Liver (tissue), 10 donors: ENCODE measurements at places on chromosomes 11 and 22. TPM values are rescaled to one million over a fixed set of nuclear protein-coding genes. Genes with fewer than 3 reads are reported as not detected.

DNA sequence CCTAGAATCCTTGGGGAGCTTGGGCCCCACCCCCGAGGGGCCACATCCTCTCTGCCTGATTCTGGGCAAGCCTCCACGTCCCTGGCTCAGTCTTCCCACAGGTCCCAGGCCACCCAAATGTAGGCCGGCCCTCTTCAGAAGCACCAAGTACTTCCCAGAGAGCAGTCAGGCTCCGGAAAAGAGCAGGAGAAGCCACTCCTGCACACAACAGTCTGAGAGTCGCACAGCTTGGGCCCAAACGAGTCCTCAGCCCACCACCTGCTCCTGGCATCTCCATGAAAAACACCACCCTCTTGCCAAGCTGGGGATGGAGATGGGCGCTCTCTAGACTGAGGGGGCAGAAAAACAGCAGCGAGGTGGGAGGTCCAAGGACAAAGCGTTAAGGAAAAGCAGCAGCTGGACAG is 15.4 kb downstream of the EHD1 start:
- no peak for DNase-seq

DNA sequence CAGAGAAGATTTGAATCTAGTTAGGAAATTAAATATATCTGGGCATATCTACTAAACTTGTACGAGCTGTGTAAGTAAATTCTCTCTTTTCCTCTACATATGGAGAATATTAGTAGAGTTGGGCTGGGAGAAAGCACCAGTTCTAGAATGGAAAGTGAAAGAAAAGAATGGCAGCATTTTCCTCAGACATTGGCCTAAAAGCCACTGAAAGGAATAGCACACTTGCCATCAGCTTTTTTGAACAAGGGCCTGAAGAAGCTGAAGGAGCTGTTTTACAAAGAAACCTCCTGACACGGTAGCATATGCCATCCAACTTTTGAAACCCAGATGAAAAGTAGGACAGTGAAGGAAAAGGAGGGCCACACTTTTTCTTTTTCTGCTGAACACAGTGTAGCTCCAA is 1563.7 kb upstream of the TENM4 start:
- no peak for DNase-seq

Gene OR5AN1
- total RNA-seq = 0.25 TPM

DNA sequence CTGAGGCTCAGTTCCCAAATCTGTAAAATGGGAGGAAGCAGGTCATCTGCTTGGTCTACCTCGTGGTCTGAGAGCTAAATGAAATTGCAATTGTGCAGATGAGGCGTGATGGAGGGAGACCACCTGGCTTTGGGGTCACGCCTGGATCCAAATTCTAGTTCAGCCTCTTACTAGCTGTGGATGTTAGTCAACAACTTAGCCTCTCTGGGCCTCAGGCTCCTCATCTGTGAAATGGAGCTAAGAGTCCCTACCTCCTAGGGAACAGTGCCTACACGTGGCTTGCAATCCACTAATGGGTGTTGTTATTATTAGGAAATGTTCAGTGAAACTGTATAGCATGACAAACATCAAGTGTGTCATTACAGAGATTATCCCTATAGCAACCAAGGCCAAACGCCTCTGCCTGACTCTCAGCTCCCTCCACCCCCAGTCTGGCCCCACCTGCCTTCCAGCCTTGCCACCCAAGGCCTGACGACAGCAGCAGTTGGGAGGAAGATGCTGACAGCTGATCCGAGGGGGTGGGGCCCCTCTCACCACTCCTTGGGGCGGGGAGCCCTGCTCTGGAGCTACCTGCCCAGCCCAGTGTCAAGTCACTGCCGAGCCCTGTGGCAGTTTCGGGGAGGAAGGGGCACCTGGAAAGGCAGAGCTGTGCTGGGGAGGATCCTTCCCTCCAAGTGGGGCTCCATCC is 1.7 kb upstream of the RHOD start:
- DNase-seq = no peak

- no peak for DNase-seq
Observed at GRCh38 chr11:31968461-31969358, 122.2 kb upstream of the RCN1 start.

GRCh38 chr11:57368845-57369232 is 12.1 kb downstream of the PRG3 start:
- no peak for DNase-seq

Gene SPINDOC
- total RNA-seq = 3.2 TPM

Gene OR4C45
- not detected for total RNA-seq

DNA sequence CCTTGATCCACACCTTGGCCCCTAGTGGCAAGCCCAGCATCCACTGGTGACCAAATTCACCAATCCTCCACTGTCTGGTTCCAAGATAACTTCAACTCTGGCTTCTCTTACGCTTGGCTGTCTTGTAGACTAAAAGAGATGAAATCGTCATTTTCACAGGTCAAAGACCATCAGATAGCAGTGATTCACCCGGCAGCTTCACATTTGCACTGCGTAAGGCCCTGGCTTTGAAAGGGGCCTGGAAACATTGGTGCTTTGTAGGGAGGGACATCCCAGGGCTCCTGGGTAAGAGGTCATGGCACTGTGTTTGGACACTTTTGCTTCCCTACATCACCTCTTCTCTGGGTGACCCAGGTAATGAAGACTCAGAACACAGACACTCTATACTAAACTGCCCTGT is 30.1 kb upstream of the FADD start:
- no peak for DNase-seq

DNA sequence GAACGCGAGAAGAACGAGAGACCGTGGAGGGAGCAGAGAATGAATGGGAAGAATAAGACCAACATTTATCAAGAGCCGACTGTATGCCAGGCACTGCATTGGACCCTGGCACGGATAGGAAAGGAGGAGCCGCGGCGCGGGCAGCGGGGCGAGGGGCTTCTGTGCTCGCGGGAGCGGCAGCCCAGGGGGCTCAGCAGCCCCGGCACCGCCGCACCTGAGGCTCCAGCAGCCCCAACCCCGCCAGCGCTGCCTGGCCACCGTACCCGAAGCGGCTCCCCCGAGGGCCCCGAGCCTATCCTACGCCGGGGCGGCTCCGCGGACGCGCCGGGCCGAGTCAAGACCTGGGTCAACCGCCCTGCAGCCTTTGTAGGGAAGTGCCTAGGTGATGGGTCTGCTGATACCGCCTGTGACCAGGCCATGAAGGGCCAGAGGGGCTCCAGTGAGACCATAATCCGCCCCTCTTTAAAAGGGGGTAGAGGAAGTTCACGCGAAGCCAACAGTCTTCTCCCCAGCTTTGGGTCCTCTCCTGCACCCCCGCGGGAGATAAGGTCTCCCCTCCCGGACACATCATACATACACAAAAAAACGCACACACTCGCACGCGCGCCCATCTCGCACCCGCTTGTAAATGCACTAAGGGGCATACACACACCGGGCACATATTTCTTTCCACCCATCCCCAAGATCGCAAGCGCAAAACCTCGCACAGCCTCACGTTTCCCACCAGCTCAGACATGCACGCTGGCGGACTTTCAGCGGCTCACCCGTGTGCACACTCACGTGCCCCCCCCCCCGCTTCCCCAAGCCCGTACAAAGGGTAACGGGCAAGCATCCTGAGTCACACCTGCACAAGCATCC is 935 bp upstream of the RTN4RL2 start:
- DNase-seq = no peak

GRCh38 chr11:57571606-57572005 is 4.1 kb upstream of the UBE2L6 start:
- DNase-seq = no peak

GRCh38 chr22:29224121-29224858 is 18.6 kb downstream of the EMID1 start:
- DNase-seq = no peak

DNA sequence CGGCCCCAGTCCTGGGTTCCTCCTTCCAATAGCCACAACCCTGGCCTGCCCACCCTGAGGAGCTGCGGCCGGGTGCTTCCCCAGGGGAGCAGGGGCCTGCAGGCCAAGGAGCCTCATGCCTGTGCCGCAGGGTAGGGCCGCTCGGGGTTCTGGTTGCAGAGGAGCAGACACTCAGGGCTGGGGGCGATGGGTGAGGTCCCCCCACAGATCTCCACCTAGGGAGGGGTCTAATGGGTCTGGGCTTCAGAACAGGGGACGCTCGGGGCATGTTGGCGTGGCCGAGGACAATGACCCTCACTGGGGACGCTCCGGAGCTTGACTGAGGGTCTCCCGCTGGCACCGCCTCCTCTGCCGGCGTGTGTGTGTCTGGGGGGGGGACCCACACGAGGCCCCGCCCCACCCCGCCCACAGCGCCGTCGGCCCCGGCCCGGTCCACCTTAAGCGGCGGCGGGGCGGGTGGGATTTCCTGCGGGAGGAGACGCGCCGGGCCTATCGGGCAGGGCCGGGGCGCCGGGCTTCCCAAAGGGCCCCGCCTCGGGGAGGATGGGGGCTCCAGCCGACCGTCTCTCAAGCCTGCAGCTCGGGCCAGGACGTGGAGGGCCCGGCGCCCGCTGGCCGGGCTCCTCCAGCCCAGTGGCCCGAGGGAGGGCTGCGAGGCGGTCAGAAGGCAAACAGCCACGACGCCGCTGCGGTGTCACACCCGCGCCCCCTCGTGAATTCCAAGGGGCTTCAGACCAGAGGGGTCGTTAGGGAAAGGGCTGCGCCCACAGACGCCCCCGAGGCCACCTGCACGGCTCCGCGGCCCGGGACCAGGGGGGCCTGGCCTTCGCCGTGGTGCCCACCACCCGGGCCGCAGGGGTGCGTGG is 640 bp upstream of the ZDHHC8 start:
- DNase-seq = peak; percentile 68

Gene VPREB1
- total RNA-seq = 1.1 TPM

DNA sequence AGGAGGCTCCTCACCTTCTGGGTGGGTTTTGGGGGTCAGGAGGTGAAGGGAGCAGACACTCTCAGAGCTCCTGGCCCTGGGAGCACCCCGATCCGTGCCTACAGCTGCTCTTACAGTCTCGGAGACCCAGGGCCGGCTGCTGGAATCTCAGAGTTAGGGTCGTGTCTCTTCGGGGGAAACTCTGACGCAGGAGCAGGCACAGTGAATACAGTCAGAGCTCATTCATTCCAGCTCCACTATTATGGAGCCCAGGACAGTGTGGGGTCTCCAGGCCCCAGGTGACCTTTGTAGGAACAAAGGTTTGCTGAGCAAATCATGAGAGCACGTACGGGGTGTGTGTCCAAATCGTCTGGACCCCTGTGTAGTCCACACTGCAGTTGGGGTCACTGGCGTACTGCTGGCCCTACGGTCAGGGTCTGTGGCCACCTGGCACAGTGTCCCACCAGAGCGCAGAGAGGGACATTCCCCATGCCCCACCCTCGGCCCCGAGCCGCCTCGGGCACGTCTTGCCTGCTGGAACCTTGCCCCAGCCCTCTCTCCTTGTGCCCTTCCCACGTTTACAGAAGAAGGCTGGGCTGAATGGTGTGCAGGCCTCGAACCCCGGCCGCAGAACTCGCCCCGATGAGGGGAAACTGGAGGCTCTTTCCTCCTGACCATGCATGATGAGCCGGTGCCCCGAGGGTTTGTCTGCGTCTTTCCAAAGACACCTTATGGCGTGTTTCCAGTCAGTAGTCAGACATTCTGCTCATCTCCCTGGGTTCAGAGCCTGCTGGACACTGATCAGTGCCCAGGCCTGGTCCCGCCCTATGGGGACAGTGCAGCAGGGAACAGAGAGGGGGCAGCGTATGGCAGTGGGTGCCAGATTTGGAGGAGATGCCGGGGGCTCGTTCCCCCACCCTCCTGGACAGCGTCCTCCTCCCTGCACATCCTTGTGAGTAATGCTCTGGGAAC is 1166.6 kb downstream of the BRD1 start:
- DNase-seq = no peak

DNA sequence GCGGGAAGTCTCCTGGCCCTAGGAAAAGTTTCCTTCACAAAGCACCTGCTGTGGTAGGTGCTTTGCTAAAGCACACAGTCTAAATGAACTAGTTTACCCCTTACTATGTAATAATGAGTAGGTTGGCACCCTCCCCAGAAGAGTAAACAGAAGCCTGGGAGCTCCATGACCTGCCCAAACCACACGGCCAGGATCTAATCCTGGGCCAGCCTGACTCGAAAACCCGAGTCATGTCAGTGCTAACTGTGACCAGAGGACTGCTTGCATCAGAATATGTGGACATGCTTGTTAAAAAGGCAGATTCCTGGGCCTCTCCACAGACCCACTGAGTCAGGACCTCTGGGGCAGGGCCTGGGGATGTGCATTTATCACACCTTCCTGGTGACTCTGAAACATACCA is 67.7 kb downstream of the PANX1 start:
- no peak for DNase-seq

DNA sequence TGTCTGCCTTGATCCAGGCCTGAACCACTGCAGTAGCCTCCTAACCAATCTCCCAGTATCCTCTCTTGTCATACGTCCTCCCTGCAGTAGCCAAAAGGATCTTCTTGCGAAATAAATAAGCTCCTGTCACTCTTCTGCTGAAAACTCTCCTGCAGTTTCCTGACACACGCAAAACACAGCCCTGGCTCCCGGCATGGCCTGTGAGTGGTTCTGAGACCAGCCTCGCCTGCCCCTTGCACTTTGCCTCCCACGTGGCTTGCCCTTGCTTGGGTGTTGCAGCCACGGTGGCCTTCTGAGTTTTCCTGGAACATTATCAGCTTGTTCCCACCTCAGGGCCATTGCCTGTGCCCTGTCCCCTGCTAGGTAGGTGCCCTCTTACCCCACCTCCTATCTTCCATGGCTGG is 7.2 kb downstream of the ZC3H7B start:
- DNase-seq = peak; percentile 64

DNA sequence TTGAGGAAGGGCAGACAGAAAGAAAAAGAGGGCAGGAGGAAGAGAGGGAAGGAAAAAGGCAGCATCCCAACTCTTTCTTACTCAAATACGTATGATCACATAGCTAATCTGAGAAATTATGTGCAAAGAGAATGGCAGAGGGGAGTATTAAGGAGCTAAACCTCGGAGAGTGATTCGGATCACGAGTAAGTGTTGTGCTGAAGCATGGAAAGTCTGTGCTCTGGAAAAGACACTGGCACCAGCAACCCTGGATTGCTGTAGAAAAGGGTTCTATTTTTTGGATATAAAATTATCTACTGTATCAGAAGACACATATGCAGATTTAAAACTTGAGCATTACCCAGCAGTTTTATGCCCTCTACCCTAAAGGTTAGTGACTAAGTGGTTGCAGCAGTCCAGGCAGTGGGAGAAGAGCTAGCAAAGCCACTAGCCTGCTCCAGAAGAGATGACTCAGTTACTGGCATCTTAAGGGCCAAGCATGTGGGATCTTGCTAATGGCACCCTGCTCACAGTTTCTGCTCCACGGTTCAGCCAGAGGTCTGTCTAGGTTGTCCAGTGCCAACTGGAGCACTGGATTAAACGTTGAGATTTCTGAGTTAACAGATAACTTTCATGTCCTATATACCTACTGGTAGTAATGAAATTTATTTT is 151.7 kb downstream of the SWAP70 start:
- no peak for DNase-seq

- no peak for DNase-seq
Observed at GRCh38 chr11:75809991-75810390, 5.0 kb upstream of the UVRAG start.

- DNase-seq = no peak
Observed at GRCh38 chr11:18027475-18027874, 14.6 kb upstream of the SERGEF start.

Gene HBB
- total RNA-seq = 3,950 TPM

- no peak for DNase-seq
Observed at GRCh38 chr11:115042002-115042401, 363.7 kb downstream of the NXPE2 start.

GRCh38 chr11:18671246-18671645 is 27.3 kb upstream of the TMEM86A start:
- no peak for DNase-seq

Gene CASP1
- 15.2 TPM for total RNA-seq

- DNase-seq = peak; percentile 33
Observed at GRCh38 chr22:37930270-37930951, 23.0 kb downstream of the C22orf23 start.

Gene OR5B21
- not detected for total RNA-seq
